ENCODE measurements at places on chromosomes 7 and 10.

DNA sequence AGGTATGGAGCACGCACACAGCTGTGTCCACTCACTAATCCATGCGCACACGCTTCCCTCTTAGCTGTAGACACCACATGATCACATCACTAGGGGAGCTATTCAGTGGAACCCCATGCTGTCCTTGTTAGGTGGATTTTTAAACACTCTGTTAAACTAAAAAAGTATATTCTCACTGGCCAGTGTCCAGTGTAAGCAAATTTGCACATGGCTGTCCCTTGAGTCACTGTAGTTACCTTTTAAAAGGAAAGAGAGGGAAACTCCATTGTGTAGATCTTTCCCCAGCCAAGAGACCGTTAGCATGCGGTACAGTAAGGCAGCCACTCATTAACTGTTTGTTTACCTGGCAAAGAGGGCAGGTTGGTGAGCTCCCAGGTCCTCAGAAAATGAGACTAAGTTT, 81.6 kb upstream of the INSYN2A start:
- DNase-seq: no peak

GRCh38 chr10:80462981-80463741, 9.1 kb downstream of the TSPAN14 start:
- DNase-seq: no peak

GRCh38 chr7:147079083-147079482, 962.5 kb downstream of the CNTNAP2 start:
- no peak for DNase-seq

- no peak for DNase-seq
These were observed 25.7 kb downstream of the NDUFB2 start for GRCh38 chr7:140722254-140722653.

DNA sequence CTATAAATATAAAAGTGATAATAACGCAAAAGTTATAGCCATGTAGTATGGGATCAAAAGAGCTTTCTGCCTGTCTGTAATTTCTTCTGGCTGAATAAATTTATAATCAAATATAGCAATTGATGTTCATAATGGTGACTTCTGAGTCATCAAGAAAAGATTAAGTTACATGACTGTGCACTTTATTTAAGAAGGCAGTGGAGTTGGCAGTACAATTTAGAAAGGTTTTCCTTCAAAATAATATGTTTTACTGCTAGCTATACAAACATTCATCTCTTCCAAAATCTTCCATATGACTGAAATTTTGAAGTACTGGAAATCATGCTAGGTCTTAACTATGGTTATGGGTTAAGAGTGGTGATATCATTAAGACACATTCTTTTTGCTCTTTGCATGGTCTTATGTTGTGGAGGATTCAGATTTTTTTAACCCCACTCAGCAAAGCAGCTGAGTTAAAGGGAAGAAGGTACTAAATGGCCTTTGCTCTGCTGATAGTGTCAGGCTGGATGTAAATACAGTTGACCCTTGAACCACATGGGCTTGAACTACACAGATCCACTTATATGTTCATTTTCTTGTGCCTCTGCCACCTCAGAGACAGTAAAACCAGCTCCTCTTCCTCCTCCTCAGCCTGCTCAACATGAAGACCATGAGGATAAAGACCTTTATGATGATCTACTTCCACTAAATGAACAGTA, 323.6 kb downstream of the BBS9 start:
- DNase-seq: no peak

DNA sequence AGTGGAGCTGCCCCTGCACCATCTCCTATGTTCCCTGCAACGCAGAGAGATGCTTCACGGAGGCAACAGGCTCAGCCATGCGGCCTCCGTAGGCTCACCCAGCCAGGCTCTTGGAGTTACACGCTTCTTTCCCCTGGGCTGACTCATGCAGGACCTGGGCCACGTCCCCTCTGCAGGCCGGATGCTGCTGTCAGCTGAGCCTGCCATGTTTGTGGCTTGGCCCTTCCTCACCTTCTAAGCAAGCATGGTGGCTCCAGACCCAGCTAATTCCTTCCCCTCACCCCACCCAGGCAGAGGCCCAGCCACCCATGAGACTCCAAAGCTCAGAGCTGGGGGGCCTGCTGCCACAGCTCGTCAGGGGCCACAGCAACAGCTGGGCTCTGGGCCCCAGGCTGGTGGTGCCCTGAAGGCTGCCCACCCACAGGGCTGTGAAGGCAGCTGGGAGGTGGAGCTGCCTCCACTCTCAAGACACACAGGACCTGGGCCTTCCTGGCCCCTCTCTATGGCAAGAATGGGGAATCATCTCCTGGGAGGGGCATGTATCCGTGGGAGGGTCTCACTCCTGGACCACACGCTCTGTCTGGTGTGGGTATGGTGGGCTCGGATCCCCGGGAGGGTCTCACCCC, 219.6 kb downstream of the ELFN1 start:
- no peak for DNase-seq

DNA sequence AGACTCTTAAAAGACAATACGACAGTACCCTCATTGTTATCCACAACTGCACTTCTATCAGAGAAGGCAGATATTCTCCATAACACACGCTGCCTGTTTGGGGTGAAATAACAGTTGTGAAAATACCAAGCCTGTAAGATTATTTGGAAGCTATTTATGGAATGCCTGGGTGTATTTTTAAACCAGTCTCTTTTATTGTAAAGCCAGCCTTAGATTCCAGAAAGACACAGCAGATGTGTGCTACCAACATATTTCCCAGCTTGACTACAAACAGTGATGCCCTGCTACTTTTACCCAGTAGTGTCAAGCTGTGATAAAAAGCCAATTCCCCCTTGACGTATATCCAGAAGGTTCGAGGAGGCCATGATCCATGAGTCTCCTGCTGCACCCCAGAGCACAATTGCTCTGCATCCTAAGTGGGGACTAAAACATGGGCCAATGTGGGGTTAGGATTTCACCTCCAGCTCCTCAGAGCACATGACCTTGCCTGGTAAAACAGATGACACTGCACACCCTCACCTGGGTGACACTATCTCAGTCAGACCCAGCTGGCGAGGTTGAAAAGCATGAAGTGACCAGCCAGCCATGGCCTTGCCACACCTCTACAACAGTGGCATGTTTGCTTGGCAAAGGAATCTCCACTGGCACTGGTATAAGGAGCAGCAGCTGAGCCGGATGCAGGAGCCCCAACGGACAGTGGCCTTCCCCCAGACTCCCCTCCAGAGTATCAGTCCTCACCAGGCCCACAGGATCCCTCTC, 62.2 kb downstream of the GFRA1 start:
- DNase-seq: no peak

- DNase-seq: no peak
These were observed 24.3 kb upstream of the ITGB1 start for GRCh38 chr10:32982293-32982709.

DNA sequence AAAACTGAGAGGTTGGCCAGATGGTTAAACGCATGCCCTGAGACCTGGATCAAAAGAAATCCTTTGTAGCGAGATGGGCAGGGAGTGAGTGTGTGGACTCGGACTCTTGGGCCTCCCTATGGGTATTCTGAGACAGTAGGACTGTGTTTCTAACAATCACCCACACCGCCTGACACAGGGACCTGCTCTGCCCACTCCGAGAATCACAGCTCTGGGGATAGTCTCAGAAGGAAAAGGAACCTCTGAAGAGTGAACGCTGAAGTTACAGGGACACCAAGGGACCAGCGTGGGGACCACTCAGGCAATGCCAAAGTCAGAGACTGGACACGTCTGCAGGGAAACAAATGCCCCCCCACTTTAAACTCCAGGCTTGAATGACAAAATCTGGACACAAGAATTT, 242.1 kb upstream of the TCERG1L start:
- no peak for DNase-seq

- DNase-seq: peak; percentile 37
These were observed 652 bp downstream of the KAZALD1 start for GRCh38 chr10:101062232-101063049.

- DNase-seq: no peak
These were observed 235.5 kb downstream of the SEMA3E start for GRCh38 chr7:83413424-83413823.

DNA sequence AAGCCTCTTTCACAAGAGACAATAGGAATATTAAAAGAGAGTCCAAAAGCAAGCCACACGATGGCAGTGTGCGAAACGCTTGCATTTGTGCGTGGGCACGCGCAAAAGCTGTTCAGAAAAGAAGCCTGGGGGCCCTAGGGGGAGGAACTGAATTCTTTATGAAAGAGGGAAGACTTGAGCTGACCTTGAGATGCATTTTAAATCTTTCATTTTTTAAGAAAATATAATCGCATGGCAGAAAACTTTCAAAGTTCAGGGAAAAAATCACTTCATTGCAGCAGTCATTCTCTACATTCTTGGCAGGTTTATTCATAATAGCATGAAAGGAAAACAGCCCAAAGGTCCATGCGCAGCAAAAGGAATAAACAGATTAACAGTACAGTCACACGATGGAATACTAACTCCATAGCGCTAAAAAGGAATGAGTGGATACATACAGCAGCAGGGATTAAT, 206.5 kb upstream of the PRKCQ start:
- DNase-seq: no peak

DNA sequence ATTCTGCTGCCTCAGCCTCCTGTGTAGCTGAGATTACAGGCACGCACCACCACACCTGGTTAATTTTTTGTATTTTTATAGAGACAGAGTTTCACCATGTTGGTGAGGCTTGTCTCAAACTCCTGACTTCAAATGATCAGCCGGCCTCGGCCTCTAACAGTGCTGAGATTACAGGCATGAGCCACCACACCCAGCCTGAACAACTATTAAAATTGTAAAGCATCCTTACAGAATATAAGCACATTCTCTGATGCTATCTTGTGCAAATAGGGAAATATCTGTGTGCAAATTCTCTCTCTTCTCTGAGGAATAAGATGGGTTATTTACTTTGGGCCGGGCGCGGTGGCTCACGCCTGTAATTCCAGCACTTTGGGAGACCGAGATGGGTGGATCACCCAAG, 12.5 kb downstream of the NUDCD3 start:
- no peak for DNase-seq

- DNase-seq: no peak
These were observed 18.5 kb upstream of the NODAL start for GRCh38 chr10:70459774-70460490.

DNA sequence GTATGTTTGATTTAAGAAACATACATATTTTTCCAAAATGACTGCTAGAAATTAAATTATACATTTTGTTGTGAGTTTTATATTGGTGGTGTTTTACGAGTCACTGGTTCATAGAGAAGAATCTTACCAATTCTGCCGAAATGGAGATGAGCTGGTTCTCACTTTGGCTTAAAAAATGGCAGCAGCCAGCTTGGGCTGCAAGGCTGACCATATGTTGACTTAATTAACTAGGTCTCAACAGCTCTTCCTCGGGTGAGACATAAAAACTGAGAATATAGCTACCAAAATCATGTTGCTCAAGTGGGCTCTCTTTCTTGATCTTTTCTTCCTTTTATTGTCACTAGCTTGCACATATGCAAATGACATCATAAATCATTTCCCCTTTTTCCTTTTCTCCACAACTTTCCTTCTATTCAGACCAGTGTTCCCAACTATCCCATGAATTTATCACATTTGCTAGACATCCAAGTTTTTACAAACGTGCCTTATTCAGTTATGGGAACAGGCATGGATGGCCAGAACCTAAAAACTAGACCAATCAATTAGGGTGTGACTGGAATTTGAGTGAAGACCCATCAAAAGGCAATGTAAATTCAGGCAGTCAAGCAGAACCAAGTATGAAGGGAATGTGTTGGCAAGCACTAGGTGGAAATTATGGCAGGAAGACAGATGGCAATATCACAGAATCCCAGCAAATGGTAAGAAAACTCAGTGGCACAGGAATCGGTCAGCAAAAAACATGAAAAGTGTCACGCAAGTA, 6.4 kb upstream of the TSPAN12 start:
- DNase-seq: no peak

GRCh38 chr10:44647877-44648542, 263.1 kb upstream of the CXCL12 start:
- DNase-seq: no peak

GRCh38 chr10:31179091-31179680, 139.8 kb upstream of the ZEB1 start:
- DNase-seq: no peak

DNA sequence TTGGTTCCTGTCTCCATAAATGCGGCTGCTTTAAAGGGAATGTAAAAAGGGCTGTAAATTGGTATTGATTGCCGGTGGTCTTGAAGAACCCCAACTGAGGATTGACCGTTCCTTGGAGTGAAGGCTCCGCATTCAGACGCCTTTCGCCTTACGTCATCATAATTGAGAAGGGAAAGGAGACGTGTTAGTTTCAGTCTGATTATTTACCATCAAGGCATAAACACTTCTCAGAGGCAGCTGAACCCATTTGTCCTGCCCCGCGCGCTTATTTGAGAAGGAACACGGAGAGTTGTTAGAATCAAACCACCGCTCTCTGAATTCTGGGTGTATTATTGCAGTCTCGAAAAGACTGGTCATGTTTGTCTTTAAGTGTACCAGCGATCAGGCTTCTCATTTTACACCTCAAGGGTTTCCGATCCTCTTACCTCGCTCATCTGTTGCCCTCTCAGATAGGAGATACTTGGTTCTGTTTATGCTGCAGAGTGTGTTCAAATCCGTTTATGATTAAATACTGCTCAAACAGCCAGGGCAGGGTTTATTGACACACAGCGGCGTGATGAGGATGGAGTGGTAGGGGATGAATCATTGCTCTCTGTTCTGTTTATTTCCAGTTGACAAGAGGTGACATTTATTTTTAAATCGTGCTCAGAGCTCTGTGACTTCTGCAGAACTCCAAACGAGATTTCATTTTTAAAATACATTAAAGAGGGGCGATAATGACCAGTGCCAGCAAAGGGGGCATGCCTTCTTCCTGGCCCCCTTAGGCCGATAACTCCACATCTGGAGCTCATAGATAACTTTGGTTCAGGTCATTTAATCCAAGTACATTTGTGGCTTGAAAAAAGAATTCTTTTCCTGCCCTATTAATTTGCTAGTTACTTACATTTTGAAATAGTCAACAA, 30.4 kb downstream of the FOXK1 start:
- DNase-seq: no peak

Data from stimulated activated naive CD4-positive, alpha-beta T cell (primary cell).